ENCODE measurements at places on chromosomes 7 and 10. TPM values are rescaled to one million over a fixed set of nuclear protein-coding genes. Genes with fewer than 3 reads are reported as not detected.

The PLA2G12B gene
- polyA plus RNA-seq = 6.7 TPM

The TSPAN12 gene
- polyA plus RNA-seq = 18.0 TPM

The TRIM74 gene
- 0.38 TPM for polyA plus RNA-seq

The WNT16 gene
- polyA plus RNA-seq = 0.60 TPM

The NANOS1 gene
- not detected for polyA plus RNA-seq

The PKD1L1 gene
- polyA plus RNA-seq = not detected

The MKLN1 gene
- polyA plus RNA-seq = 9.9 TPM

The VWA2 gene
- not detected for polyA plus RNA-seq

The COL17A1 gene
- 24.0 TPM for polyA plus RNA-seq

Data from sigmoid colon (tissue), 7 donors.